ENCODE measurements at places on chromosomes 6 and 20.

DNA sequence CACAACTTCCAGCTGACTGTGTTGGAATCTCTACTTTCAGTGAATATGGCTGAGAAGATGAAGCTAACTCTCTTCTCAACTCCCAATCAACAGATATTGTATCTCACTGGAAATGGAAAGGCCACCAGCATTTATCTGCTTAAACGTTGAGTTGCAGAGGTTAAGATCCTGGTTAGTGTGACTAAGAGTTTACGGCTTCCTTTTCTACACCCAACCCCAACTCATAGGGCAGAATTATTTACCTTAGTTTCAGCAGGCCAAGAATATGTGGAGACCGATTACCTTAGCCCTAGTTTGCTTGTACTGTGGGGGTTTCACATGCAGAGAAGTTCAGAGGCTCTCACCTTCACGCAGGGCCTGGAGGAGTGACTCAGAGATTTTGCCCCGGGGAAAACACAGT is 1026.6 kb downstream of the EYS start:
- DNase-seq = no peak

GRCh38 chr6:108353853-108354252 is 59.0 kb downstream of the AFG1L start:
- DNase-seq = no peak

DNA sequence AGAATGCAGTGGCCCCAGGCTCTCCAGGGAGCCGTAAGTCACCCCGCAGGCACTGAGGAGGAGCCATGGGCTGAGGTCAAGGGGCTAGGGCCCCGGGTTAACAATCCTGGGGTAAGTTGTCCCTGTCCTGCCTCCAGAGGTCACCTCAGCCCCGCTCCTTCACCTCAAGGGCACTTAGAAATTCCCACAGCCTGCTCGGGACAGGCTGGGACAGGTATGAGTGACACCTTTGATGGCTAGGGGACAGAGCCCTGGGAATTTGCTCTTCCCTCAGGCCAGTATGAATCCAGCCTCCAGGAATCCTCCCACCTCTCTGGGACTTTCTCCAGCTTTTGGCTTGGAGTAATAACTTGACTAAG is 3.5 kb upstream of the GRM4 start:
- DNase-seq = no peak

- no peak for DNase-seq
These were observed 92.5 kb upstream of the SUPT3H start for GRCh38 chr6:45470131-45470738.

DNA sequence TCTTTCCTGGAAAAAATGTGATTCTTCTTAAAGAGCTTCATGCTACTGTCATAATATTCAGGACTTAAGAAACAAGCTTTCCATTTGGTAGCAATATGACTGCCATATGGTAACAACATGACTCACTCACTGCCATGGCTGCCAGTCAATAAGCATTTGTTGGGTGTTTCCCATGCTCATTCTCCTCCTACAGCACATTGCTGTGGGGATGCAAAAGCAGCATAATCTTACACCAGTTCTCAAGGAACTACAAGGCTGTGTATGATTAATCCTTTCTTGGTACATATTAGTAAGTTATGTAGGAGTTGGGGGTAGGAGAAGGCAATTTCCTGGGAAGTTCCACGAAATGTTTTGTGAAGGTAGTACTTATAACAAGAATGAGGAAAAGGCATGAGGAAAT is 76.7 kb downstream of the CEP162 start:
- no peak for DNase-seq

GRCh38 chr6:107655864-107656263 is 165.9 kb downstream of the SOBP start:
- no peak for DNase-seq
